Activated CD4-positive, alpha-beta T cell treated with anti-CD3 and anti-CD28 coated beads, Interleukin-10, Interleukin-2, amounts not matched to agents 100 ng/mL and 50 ng/mL, durations not matched to agents 16 hours and 8 hours (primary cell): ENCODE measurements at places on chromosomes 4 and X.
A peak's percentile ranks its signal among the peaks of the same experiment; 100 is the strongest.

- no peak for DNase-seq
Measured at GRCh38 chr4:94307231-94307871, 35.3 kb downstream of the HPGDS start.

DNA sequence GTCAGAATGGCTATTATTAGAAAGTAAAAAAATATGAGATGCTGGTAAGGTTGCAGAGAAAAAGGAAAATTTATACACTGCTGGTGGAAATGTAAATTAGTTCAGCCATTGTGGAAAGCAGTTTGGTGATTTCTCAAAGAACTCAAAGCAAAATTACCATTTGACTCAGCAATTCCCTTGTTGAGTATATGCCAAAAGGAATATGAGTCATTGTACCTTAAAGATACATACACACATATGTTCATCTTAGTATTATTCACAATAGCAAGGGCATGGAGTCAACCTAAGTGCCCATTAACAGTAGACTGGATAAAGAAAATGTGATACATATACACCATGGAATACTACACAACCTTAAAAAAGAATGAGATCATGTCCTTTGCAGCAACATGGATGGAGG is 148.2 kb downstream of the COMMD8 start:
- peak; percentile 74 for DNase-seq

DNA sequence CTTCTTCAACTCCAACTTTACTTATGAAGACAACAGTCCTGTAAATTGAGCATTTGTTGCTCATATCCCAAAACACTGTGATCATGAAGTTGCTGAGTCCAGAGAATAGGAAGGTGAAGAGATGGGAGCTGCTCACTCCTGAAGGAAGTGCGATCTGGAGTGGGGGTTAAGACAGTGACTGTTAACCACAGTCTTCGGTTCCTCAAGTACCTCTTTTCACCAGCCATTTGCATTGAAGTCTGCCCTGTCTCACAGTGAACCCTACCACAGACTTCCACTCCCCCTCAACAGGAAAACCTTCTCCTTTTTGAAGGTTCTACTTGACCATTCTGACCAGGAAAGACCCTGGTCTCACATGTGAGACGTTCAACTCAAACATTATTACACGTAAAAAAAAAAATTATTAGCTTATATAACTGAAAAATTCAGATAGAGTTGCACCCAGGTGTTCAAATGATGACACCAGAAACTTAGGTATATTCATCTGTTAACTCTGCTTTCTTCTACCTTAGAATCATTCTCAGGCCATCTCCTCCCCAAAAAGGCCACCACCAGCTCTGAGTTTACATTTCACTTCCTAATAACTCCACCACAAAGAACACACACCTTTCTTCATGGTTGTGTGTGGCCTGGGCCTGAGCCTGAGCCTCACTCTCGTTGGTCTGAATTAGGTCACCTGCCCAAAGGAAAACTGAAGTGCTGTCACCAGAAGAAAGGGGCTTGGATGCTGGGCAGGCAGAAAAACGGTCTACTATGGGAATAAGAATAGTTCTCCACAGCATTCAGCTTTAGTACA is 199.2 kb downstream of the DCTD start:
- no peak for DNase-seq

GRCh38 chrX:44989995-44990770 is 117.2 kb downstream of the KDM6A start:
- no peak for DNase-seq

DNA sequence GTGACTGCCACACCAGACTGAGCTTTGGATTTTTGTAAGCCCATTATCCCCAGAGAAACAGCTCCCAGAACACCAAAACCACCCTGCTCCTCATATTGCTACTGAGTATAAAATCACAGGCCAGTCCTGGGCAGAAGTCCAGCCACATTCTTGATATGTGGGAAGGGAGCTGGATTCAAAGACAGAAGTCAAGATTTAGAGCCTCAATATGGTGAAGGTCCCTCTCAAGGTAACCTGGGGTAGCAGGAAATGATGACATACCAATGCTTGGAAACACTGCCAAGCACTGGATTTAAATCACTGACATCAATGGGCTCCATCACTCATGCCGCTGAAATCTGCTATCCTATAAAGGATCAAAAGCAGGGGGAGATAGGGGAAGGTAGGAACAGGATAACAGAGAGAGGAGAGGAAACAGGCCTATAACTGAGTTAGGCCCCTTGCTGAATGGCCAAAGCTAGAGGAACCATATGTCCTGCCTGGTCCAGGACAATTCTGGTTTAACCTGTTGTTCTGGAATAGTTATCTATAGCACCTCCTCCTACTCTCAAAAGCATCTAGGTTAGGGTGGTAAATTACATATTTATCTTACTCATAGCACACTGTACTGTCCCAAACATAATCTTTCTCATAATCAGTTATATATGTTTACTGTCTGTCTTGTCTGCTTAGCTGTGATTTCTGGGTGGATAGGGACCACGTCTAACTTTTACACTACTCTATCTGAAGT is 83.7 kb upstream of the NHS start:
- DNase-seq: no peak

- no peak for DNase-seq
Measured at GRCh38 chr4:150863456-150863855, 151.6 kb downstream of the LRBA start.

- DNase-seq: no peak
Measured at GRCh38 chr4:5374994-5375393, 323.7 kb downstream of the STK32B start.

GRCh38 chr4:164753873-164754488 is at the start of gene SMIM31:
Gene SMIM31 (plus strand): TSS chr4:164754131. CDS start chr4:164770444, 16,313 bp downstream.
- no peak for DNase-seq

- no peak for DNase-seq
Measured at GRCh38 chr4:186954509-186954908, 230.9 kb upstream of the FAT1 start.

DNA sequence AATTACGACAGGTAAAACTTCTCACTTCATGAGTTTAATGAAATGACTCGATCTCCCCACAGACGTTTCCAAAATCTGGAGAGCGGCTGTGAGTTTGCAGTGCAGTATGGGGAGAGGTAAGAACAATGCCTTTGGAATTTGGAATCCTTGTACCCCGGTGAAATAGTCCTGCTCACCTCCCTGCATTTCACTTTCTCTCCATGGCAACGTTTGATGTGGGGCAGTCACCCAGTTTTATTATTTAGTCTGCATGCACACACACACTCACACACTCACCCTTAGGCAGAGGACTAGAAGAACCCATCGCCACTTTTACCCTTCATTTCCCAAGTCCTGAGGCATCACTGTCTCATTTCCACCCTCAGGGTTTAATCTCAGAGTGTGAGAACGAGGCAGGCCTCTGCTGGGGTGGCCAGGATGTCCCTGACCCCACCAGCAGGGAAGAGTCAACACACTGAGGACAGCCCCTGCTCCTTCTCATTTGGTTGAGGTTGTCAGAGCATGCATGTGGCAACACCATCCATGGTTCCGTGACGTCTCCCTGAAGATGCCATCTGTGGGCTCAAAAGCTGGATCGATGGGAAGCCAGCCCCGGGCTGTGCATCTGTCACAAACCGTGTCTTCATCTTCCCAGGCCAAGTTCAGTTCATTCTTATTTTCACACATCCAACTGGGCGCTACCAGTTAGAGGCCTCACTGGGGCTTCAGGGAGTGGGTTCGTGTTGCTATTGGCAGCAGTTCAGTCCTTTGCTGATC is 119.8 kb upstream of the TRIM2 start:
- no peak for DNase-seq
